Muscle of leg (tissue), 16 donors: ENCODE measurements at places on chromosomes 2 and 18. TPM values are rescaled to one million over a fixed set of nuclear protein-coding genes. Genes with fewer than 3 reads are reported as not detected.

DNA sequence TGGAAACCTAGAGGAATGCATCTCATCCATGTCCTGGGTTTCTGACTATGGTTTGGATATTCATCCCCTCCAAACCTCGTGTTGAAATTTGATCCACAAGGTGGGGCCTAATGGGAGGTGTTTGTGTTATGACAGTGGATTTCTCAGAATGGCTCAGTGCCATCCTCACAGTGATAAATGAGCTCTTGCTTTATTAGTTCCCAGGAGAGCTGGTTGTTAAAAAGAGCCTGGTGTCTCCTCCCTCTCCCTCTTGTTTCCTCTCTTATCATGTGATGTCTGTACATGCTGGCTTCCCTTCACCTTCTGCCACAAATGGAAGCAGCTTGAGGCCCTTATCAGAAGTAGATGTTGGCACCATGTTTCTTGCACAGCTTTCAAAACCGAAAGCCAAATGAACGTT is 424.3 kb downstream of the DCC start:
- no peaks in the 10 kb centered on the region for H3K27me3 ChIP-seq
- H3K4me3 ChIP-seq = no peak overlapping the region
- no peaks in the 10 kb centered on the region for H3K36me3 ChIP-seq

DNA sequence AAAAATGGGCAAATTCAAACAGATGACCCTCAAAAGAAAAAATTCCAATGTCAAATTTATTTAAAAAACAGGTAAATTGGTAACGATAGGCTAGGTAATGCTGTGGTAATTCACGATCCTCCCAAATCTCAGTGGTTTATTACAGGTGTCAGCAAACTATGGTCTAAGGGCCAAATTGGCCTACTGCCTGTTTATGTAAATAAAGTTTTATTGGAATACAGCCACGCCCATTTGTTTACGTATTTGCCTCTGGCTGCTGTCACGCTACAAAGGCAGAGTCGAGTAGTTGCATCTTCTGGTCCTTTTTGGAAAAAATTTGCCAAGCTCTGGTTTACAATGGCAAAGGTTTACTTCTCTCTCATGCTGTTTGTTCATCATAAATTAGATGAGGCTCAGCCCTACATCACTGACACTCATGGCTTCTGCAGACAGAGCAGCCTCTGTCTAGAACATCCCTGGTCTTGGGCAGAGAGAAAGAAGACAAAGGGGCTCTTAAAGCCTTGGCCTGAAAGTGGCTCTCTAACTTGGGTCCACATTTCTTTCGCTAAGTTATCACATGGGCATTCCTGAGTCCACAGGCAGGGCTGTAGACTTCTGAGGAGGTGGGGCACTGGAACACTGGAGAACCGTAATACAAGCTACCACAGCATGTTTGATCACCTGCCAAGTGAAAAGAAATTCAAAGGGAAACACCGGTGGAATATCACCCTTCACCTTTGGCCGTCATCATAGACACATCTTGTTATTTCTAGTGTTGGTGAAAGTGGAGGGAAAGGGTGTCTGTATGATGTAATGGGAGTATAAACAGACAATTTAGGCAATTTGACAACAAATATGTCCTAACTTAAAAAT is 34.8 kb downstream of the SP110 start:
- no peaks in the 10 kb centered on the region for H3K27me3 ChIP-seq
- H3K27ac ChIP-seq = no peak overlapping the region
- no peak overlapping the region for H3K4me3 ChIP-seq
- H3K36me3 ChIP-seq = peaks cover 23% of the 10 kb centered on the region

DNA sequence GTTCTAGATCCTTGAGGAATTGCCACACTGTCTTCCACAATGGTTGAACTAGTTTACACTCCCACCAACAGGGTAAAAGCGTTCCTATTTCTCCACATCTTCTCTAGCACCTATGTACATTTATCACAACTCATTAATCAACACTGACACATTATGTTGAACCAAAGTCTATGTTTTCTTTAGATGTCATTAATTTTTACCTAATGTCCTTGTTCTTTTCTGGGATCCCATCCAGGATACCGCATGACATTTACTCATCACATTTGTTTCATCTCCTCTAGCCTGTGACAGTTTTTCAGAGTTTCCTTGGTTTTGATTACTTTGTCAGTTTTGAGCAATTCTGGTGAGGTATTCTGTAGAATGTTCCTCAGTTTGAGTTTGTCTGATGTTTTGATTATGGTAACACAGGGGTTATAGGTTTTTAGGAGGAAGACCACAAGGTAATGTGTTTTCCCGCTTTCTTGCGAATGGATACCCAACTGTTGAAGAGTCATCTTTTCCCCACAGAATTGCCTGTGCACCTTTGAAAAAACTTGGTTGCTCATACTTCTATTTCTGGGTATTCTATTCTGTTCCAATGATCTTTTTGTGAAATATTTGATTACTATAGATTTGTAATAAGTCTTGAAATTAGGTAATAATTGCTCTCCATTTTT is 3.0 kb upstream of the UGT1A9 start:
- no peak for DNase-seq
- no peak overlapping the region for H3K27ac ChIP-seq
- no peaks in the 10 kb centered on the region for H3K36me3 ChIP-seq
- no peaks in the 10 kb centered on the region for H3K27me3 ChIP-seq

Gene CD8B2
- total RNA-seq = 0.09 TPM

- DNase-seq = no peak
- no peak overlapping the region for H3K27ac ChIP-seq
- H3K4me1 ChIP-seq = peaks cover 2% of the 10 kb centered on the region
- no peaks in the 10 kb centered on the region for H3K36me3 ChIP-seq
Observed at GRCh38 chr2:75007819-75008218, 49.4 kb downstream of the POLE4 start.

DNA sequence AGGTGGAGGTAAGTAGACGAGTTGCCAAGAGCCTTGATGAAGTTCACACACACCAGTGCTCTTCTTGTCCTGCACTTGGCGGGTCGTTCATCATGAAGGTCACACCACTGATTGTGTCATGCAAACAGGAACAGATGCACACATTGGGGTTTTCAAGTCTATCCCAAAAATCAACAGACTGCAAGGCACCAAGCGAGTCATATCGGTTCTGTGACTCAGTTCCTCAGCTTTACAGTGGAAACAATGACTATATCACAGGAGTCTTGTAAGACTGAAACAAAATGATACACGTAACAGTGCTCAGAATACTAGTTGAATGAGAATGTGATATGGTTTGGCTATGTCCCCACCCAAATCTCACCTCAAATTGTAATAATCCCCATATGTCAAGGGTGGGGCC is 526.9 kb upstream of the ID2 start:
- no peaks in the 10 kb centered on the region for H3K36me3 ChIP-seq
- H3K4me3 ChIP-seq = no peak overlapping the region
- no peak overlapping the region for H3K27ac ChIP-seq

GRCh38 chr18:35050705-35051195 is 9.5 kb downstream of the MAPRE2 start:
- H3K27me3 ChIP-seq = no peaks in the 10 kb centered on the region
- DNase-seq = no peak
- H3K4me1 ChIP-seq = peaks cover 13% of the 10 kb centered on the region
- no peaks in the 10 kb centered on the region for H3K36me3 ChIP-seq
- peak overlapping the region; percentile 21 for H3K27ac ChIP-seq

DNA sequence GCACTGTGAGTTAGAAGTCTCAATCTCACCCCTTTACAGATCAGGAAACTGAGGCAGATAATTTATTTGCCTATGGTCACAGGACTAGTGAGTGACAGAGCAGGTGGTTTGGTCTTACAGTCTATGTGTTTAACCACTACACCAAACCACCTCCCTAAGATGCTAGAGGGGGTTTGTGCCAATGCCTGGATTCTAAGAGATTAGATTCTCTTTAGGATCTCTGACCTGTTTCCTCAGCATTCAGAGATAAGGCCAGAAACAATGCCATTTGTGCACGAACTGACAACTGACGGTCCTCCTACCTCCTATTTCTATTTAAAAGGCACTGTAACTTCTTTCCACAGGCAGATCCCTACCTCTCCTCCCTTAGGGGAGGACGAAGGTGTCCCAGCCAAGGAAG is 2.3 kb upstream of the SLC20A1 start:
- peaks cover 9% of the 10 kb centered on the region for H3K36me3 ChIP-seq
- no peaks in the 10 kb centered on the region for H3K27me3 ChIP-seq
- no peak overlapping the region for H3K4me3 ChIP-seq
- DNase-seq = no peak
- no peak overlapping the region for H3K27ac ChIP-seq

Gene RNF125
- 7.3 TPM for total RNA-seq

Gene THSD7B
- total RNA-seq = 0.93 TPM

Gene DAW1
- not detected for total RNA-seq

Gene MYO3B
- total RNA-seq = 0.27 TPM

DNA sequence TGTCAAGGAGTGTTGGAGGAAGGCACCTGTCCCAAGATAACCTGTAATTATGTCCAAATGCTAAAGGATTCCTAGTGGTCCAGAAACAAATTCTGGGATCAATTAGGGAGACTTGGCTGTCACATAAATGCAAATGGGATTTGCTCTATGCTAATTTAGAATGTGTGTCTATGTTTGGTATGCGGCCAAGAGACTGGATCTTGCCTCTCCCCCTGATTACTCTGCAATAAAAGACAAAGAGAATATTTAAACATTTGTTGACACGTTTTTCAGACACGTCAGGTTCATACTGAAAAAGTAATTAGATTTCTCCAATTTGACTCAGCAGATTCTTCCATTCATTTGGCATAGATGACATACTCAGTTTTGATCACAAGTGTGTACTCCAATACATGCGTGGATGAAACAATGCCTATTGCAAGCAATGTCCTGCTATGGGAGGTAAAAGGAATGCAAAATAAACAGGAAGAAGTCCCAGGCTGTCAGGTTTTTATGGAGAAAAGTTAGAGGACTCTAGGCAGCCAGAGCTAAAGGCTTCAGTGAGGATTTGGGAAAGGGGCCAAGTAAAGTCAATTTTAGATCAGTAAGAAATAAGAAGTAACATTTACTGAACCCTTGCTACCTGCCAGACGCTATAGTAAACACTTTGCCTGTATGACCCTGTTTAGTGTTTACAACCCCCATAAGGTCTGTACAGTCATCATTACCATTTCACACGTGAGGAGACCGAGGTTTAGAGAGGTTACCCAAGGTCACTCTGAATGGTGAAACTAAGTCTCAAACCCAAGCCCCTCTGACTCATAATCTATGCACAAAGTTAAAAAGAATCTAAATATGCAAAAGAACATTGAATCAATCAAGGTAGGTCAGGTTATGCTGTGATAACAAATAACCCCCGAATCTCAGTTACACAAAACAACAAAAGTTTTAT is 7.8 kb downstream of the ANTXR1 start:
- no peak overlapping the region for H3K27ac ChIP-seq
- no peak overlapping the region for H3K4me3 ChIP-seq
- DNase-seq = peak; percentile 51
- no peaks in the 10 kb centered on the region for H3K27me3 ChIP-seq

- no peak for DNase-seq
- no peak overlapping the region for H3K4me3 ChIP-seq
- no peaks in the 10 kb centered on the region for H3K4me1 ChIP-seq
- H3K27me3 ChIP-seq = no peaks in the 10 kb centered on the region
- H3K27ac ChIP-seq = no peak overlapping the region
Observed at GRCh38 chr2:150404147-150404546, 83.3 kb downstream of the RND3 start.
